ENCODE measurements at places on chromosomes 11 and 22.

GRCh38 chr11:121063728-121064127 lies 37.3 kb upstream of the TECTA start:
- no peak for DNase-seq

DNA sequence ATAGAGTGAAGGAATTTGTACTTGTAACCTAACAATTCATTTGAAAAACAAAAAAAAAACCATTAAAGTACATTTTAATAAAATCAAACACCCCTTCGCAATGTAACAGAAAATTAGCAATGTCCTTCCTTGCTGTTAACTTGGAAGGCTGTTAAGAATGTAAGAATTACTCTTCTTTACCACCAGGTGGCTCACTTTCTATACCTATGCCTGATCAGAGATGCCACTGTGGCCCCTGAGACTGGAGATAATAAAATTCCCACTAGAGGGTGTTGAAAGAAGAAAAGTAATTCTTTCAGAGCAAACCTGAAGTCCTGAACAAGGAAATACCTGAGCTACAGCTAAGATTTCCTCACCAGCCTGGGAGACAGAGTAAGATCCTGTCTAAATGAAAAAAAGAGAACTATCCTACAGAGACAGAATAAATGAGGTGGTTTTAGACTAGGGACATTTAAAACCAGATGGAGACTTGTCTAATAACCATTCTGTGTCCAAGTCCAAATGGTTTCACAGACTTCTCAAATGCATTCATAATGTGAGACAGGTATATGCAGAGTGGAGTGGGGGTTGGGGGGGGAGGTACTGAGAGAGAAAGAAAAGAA lies 1089.3 kb downstream of the FAM181B start:
- no peak for DNase-seq

GRCh38 chr11:22625448-22626287 lies at the start of gene FANCF:
TSS of gene FANCF (minus strand) at chr11:22625823. CDS start at chr11:22625810, 13 bp downstream.
- DNase-seq: peak; percentile 89

- DNase-seq: no peak
These were observed 127.1 kb upstream of the OR9Q1 start for GRCh38 chr11:57896361-57897145.

DNA sequence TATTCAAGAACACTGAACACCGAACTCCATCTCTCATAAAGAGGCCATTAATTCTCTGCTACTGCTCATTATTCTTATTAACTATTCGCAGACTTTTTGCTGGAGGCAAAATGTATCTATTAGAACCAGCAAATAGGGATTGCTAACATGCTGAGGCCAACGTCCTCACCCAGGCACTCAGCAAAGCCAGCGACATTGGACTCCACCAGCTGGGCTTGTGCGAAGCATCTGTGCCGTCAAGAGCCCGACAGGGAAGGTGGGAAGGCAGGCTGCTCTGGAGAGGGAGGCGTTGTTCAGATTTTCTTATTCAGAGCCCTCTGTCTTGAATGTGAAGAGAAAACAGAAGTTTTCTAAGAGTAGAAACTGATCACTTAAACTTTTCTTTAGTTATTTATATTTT lies 615.6 kb upstream of the KIRREL3 start:
- no peak for DNase-seq

DNA sequence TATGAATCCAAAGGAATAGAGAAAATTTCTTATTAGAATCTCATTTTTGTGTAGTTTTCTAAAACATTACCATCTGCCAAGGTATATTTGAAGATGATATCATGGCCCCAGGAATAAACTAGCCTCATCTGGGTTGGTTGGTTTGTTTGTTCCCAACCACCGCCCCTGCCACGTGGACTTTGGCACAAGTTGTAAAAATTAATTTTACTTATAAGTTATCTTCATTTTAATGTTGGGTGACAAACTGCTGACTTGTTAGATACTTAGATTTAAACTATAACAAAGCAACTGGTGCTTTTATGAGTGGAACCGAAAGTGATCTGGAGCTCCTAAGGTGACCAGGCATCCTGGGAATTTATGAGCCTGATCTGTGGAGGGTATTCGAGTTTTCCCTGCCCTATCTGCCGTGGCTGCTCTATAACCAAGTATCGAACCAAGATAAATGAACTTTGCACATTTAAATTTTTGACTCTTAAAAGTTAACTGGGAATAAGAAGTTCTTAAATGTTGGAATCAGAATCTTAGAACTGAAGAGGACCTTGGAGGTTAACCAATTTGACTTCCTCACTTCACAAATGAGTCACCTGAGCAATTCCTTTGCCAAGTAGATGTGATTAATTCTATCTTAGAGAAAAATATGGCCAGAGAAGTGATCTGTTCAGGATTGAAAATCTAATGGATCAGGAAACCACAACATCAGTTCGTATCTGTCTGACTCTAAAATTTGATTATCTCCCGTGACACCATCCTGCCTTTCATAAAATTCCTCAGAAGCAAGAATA lies 129.1 kb upstream of the ARHGAP42 start:
- no peak for DNase-seq

DNA sequence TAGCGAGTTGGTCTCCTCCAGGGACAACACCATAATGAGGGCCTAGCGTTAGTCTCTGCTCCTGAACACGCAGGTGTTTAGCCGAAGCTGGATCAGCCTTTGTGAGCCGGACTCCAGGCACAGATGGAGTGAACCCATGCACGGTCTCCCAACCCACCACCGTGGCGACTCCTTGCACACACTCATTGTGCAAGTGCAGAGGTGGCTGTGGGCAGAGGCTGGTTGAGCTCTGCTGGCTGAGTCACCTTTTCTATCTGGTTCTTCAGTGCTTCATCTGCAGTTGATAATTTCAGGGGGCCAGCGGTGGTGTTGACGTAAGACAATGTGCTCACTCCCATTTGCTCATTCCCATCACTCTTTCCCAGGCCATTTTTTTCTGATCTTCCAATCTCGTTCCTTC lies 72.1 kb upstream of the SLC22A12 start:
- no peak for DNase-seq

GRCh38 chr22:23403152-23403719 lies 176.9 kb downstream of the IGLL1 start:
- DNase-seq: no peak
